Inflammatory macrophage (primary cell): ENCODE measurements at places on chromosomes 7 and 10.

DNA sequence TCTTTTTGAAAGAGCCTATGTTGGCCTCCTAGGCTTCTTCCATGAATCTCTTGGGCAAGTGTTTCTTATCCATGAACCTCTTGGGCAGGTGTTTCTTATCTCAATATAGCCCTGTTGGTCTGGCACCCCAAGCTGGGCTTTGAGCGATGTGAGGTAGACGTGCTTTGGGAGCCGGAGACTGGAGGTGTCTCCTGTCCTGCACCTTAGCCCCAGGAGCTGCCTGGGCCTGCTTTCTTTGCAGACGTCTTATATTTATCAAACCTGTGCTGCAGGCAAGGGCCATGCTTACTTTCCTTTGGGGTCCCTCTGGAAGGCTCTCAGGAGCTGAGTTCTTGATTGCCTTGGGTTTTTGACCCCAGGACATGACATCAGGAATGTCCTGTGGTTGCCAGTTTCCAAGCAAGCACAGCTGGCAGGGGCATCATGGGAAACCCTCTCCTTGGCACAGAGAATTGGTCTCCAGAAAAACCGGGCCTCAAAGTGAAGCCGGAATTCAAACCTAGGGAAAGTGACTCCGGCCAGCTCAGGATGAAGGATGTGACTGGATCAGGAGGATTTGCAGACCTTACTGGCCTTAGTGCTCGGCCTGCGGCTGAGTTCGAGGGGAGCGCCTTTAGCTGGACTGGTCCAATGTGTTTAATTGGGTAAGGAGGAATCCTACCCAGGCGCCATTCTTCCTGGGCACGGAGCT, 2.8 kb downstream of the JAKMIP3 start:
- no peak for DNase-seq

DNA sequence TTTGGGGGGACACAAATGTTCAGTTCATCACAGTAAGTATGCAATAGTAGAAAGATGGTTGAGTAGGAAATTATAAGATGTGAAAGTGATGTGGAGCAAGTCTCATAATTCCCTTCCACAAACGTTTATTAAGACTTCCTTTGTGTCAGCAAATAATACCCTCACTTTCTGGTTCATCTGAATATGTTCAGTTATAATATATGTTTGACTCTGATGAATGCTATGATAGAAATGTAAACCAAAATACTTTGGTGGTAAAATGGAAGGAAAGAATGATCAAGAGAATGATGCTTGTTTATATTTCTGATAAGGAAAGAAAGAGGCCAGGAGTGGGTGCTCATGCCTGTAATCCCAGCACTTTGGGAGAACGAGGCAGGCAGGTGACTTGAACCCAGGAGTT, 111.7 kb upstream of the PLXDC2 start:
- no peak for DNase-seq

- no peak for DNase-seq
Measured at GRCh38 chr7:124651136-124651535, 114.5 kb downstream of the GPR37 start.

DNA sequence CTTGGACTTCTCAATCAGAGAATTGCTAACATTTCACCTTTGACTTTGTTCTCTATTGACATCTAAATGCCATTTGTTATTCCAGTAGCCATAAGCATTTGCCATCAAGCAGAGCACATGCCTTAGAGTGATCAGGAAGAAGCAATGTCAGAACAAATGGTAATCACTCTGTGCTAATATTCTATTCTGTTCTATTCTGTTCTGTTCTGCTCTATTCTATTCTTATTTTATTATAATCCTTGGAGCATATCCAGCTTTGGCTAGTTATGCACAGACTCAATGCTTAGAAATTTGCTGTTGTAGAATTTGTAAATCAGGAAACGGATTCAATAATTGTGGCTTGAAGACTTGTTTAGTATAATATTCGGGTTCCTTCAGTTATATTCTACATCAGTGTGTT, 175.4 kb downstream of the EXOC4 start:
- DNase-seq = no peak

DNA sequence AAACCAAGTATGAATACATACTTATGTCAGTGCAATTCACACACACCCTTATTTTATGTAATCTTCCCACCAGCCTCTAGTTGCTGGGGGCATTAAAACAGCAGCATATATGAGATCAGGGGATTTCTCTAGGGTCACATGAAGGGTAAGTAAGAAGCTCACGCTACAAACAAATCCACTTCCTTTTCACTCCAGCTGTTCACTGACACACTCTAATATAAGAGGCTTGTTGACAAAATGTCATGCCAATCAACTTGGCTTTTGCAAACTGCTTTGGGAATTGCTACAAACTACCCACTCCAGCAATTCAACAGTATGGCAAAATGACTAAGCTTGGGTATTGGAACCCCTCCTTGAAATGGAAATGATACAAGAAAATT, 10.3 kb downstream of the FAM3C start:
- peak; percentile 84 for DNase-seq

GRCh38 chr10:69348816-69349541, 67.7 kb downstream of the TACR2 start:
- DNase-seq = peak; percentile 61

- no peak for DNase-seq
Measured at GRCh38 chr7:34354899-34355298, 303.1 kb upstream of the NPSR1 start.

DNA sequence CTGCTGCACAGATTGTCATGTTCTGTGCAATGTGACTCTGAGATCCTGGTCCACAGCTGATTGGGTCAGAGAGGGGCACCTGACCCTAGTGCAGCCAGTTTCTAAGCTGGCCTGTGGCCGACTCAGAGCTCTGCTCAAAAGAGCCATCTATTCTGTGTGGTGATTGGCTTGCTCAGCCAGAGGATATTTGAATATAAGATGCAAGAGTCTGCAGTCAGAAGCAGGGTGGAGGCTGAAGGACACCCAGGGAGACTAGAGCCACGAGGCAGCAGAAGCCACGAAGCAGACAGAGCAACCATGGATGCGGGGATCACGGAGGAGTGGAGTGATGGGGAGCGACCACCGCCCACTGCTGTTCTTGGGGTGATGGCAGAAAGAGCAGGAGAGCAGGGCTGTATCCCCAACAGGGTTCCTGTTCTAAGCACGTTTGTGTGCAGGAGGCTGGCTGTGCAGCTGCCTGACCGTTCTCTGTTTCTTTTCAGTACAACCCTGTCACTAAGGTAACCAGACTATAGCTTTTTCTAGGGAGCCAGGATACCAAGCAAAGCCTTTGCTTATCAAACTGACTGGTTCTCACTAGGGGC, 19.5 kb upstream of the RHEB start:
- no peak for DNase-seq

DNA sequence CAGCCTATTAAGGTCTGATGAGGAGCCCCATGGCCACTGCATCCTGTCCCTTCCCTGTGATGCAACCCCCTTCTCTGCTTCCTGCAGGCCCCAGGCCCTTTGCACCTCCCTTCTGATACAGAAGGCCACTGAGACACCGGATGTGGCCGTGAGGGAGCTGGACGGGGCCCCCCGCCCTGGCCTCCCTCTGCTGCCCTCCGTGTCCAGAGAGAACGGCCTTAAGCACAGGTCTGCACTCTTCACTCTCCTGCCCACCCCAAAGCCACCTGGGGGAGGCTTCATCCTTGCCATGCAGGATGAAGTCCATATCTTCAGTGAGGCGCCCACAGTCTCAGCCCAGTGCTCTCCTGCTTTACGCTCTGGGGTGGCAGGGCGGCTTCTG, 86.9 kb upstream of the GNA12 start:
- no peak for DNase-seq

GRCh38 chr10:124693396-124693795, 50.8 kb downstream of the FAM53B start:
- no peak for DNase-seq

GRCh38 chr7:35738889-35739288, 44.0 kb upstream of the HERPUD2 start:
- no peak for DNase-seq

DNA sequence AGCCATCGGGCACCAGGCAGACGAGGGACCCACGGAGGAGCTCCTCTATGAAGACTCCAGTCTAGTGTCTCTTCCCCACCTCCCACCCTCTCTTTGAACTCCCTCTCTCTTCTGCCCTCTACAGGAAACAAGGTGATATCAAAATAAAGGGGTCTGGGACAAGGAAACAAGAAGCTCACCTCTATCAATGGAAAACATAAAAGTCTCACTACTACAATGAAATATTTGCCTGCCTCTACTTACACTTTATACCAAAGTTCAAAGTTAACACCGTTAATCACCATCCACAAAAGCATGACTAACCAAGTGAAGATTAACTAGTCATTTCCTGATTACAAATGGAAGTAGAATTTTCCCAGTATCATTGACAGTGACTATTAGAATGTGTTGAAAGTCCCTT, 82.2 kb downstream of the PARD3 start:
- DNase-seq = no peak

DNA sequence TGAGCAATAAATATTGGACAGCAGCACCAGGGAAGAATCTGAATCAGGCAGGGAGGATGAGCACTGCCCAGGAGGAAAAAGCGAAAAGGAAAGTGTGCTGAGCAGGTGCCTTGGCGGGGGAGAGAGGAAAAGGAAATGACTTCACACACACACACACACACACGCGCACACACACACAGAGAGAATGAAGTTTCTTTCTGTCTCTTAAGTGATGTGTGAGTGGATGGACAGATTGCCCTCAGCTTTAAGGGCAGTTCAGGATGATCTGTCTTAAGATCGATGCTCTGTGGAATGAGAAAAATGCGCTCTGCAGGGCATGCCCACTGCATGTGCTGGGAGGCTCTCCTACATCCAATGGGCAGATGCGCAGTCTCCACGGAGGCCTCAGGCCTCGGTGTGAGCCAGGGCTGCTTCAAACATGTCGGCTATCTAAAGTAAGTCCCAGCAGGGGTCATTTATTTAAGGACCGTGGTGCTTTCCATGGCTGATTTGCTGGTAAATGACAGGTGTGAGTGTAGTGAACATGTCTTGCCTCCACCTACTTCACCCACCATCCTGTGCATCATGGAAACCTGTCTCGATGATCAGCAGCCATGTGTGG, 2.5 kb upstream of the ACBD5 start:
- DNase-seq = peak; percentile 76

DNA sequence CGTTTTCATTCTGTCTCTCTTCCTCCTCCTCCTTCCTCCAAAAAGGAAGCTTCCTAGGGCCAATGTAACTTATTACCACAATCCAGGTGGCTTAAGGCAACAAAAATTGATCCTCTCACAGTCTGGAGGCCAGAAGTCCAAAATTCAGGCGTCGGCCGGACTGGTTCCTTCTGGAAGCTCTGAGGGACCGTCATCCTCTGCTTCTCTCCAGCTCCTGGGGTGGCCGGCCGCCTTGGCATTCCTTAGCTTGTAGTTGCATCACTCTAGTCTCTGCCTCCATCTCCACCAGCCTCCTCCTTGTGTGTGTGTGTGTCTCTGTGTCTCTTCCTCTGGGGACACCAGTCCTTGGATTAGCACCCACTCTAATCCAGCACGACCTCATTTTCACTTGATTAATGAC, 89.0 kb upstream of the NPTX2 start:
- DNase-seq = no peak

- DNase-seq = no peak
Measured at GRCh38 chr7:155106356-155106755, 36.2 kb downstream of the HTR5A start.

GRCh38 chr7:128103498-128104107, 72.4 kb upstream of the LRRC4 start:
- DNase-seq = no peak

GRCh38 chr7:3141326-3141725, 97.7 kb upstream of the CARD11 start:
- DNase-seq = no peak

DNA sequence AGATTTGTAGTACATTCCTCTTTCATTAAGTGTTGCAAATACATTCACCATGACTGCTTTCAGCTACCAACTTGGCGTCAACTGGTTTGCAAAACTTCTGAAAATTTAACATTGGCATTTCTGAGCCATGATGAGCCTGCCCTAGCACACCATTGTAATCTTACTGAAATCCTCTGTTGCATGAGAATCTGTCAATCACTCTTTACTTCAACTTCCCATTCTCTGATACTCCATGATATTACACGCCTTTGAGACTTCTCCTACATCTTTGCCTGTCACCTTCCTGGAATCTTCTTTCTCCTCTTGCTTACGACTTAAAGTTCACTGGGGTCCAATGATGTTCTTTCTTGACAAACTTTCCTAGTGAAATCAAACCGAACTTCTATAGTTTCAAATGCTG, 32.2 kb downstream of the EBLN1 start:
- DNase-seq = no peak

GRCh38 chr10:59709395-59710125, at the start of gene SLC16A9:
SLC16A9 (minus strand) TSS chr10:59709850; CDS start chr10:59684291, 25,559 bp downstream.
- no peak for DNase-seq

DNA sequence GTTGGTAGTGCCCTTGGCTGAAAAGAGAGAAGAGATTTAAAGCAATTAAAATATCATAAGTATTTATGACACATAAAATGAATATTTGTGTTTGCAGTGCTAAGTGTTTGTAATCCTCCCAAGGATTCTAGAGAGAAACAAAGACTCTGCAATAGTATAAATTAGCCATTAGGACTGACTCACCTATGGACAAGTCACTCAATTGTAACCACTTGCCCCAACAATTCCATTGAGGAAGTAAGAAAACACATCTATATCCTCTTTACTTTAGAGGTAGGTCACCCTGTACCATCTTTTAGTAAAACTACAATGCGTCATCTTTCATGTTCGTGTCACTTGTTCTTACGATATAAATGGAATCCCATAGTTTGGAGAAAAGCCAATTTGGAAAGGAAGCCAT, 85.7 kb upstream of the INHBA start:
- DNase-seq = no peak

DNA sequence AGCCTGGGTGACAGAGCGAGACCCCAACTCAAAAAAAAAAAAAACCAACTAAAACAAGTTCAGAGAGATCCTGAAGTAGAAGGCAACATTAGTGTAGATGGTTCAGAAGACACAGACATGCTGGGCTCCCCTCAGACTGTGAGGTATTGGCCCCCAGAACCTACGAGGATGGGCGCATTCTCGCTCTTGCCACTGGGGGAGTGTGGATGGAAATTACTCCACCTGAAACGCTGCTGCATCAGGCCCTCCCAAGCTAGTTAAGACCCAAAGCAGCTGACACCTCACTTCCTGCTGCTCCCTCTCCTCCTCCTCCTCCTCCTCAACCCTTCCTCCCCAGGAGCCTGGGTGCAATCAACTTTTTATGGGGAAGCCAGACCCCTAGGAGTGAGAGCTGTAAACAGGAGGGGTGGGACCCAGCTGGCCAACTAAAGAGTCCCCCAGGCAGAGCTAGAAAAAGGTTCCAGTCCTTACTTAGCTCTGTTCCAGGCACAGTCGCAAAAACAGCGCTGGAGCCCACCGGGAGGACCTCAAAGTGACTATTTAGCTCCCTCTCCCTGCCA, 7.4 kb downstream of the SH3PXD2A start:
- DNase-seq = no peak

DNA sequence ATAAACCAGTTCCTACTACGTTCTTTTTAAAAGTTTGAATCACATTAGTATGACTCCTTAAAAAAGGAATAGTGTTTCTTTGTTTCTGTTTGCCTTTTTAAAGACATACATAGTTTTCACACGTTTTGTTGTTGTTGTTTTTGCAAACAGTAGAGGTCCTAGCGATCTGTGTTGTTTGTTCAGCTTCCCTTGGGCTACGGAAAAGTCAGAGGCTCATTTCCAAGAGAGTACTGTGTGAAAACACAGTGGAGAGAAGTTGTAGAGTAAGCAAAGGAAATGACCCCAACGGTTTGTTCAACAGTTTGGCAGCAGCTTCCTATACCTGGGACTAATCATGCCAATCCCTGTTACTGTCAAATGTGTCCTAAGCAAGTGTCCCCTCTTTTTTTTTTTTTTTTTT, 87.1 kb upstream of the STEAP1 start:
- DNase-seq = no peak
